A549 treated with Hydrocortisone at 1 μM for 4 hours (cell line): ENCODE measurements at places on chromosomes 7 and 10. TPM values are rescaled to one million over a fixed set of nuclear protein-coding genes. Genes with fewer than 3 reads are reported as not detected.

Gene PIP
- total RNA-seq, result 0.35 to 0.64 TPM in 2 of 5 replicates, not detected in the others

Gene CALHM3
- total RNA-seq, result 0.22 to 0.50 TPM (median 0.41 TPM) in 5 replicates

Gene MLXIPL
- total RNA-seq, result 0.75 to 1.2 TPM (median 1.1 TPM) in 5 replicates

Gene TYSND1
- 13.1 to 17.1 TPM (median 16.5 TPM) in 5 replicates for total RNA-seq

Gene PKD2L1
- 0.05 to 0.31 TPM (median 0.16 TPM) in 5 replicates for total RNA-seq

Gene PLAC9
- 0.30 TPM in 1 of 5 replicates, not detected in the others for total RNA-seq

Gene MBL2
- total RNA-seq, result not detected in 5 replicates

Gene ORC5
- total RNA-seq, result 28.3 to 29.1 TPM (median 28.6 TPM) in 5 replicates

Gene CNTNAP2
- total RNA-seq, result 0.01 to 0.10 TPM (median 0.02 TPM) in 3 of 5 replicates, not detected in the others

Gene ASB10
- not detected in 5 replicates for total RNA-seq

Gene ATRNL1
- 0.10 to 0.23 TPM (median 0.17 TPM) in 5 replicates for total RNA-seq

Gene ZNF488
- total RNA-seq, result 10.9 to 15.0 TPM (median 13.2 TPM) in 5 replicates

Gene PRKG1
- total RNA-seq, result 0.01 to 0.02 TPM in 2 of 5 replicates, not detected in the others

Gene ACSL5
- 0.29 to 0.46 TPM (median 0.41 TPM) in 5 replicates for total RNA-seq

Gene CDC123
- total RNA-seq, result 125 to 187 TPM (median 127 TPM) in 5 replicates

Gene LIPN
- not detected in 5 replicates for total RNA-seq

Gene STX1A
- total RNA-seq, result 68.6 to 73.4 TPM (median 71.1 TPM) in 5 replicates

Gene CRHR2
- 0.02 to 0.06 TPM (median 0.05 TPM) in 3 of 5 replicates, not detected in the others for total RNA-seq

Gene ITPRID1
- not detected in 5 replicates for total RNA-seq

Gene POU6F2
- not detected in 5 replicates for total RNA-seq

Gene ZNF467
- total RNA-seq, result 1.0 to 1.5 TPM (median 1.3 TPM) in 5 replicates

Gene STMP1
- total RNA-seq, result 25.8 to 32.7 TPM (median 29.4 TPM) in 5 replicates

Gene CTTNBP2
- total RNA-seq, result 0.18 to 0.54 TPM (median 0.40 TPM) in 5 replicates

Gene TRIM50
- total RNA-seq, result not detected in 5 replicates

Gene NPFFR1
- total RNA-seq, result not detected in 5 replicates

Gene LIPM
- total RNA-seq, result not detected in 5 replicates

Gene SCRN1
- 46.2 to 75.7 TPM (median 57.4 TPM) in 5 replicates for total RNA-seq

Gene DRGX
- 0.03 to 0.08 TPM (median 0.06 TPM) in 3 of 5 replicates, not detected in the others for total RNA-seq

Gene NDUFB2
- 331 to 419 TPM (median 380 TPM) in 5 replicates for total RNA-seq

Gene VSTM4
- 0.24 to 0.44 TPM (median 0.28 TPM) in 5 replicates for total RNA-seq

Gene COL17A1
- total RNA-seq, result 1.7 to 2.4 TPM (median 2.2 TPM) in 5 replicates

Gene NPM3
- total RNA-seq, result 104 to 130 TPM (median 119 TPM) in 5 replicates

Gene LRGUK
- total RNA-seq, result 0.17 to 0.63 TPM (median 0.30 TPM) in 5 replicates

Gene GIMAP2
- total RNA-seq, result 0.08 to 0.15 TPM (median 0.09 TPM) in 3 of 5 replicates, not detected in the others

Gene RET
- total RNA-seq, result 0.36 to 1.0 TPM (median 0.73 TPM) in 5 replicates

Gene HECW1
- 14.4 to 18.0 TPM (median 17.1 TPM) in 5 replicates for total RNA-seq

Gene GRID2IP
- 0.02 TPM in 1 of 5 replicates, not detected in the others for total RNA-seq

Gene ASCC1
- 33.9 to 50.6 TPM (median 39.1 TPM) in 5 replicates for total RNA-seq

Gene FAS
- 28.3 to 40.3 TPM (median 31.7 TPM) in 5 replicates for total RNA-seq

Gene HOXA1
- 2.4 to 3.6 TPM (median 3.3 TPM) in 5 replicates for total RNA-seq

Gene AKR1D1
- not detected in 5 replicates for total RNA-seq

Gene VIM
- 1,596 to 1,715 TPM (median 1,648 TPM) in 5 replicates for total RNA-seq

Gene WDR11
- 19.3 to 29.2 TPM (median 24.2 TPM) in 5 replicates for total RNA-seq

Gene NUTM2D
- total RNA-seq, result 0.96 to 1.4 TPM (median 1.2 TPM) in 5 replicates

Gene HOXA9
- 0.32 to 0.67 TPM (median 0.54 TPM) in 5 replicates for total RNA-seq

Gene SPDYE6
- not detected in 5 replicates for total RNA-seq

Gene CCDC146
- total RNA-seq, result 0.32 to 0.70 TPM (median 0.49 TPM) in 5 replicates

Gene PRKRIP1
- total RNA-seq, result 20.8 to 24.2 TPM (median 21.6 TPM) in 5 replicates

Gene CPED1
- 0.03 to 0.10 TPM (median 0.05 TPM) in 3 of 5 replicates, not detected in the others for total RNA-seq

Gene C7orf57
- total RNA-seq, result 0.12 to 0.31 TPM (median 0.26 TPM) in 5 replicates

Gene SLC18A3
- 0.03 TPM in 1 of 5 replicates, not detected in the others for total RNA-seq

Gene TACC2
- 71.8 to 83.6 TPM (median 79.2 TPM) in 5 replicates for total RNA-seq

Gene CDCA7L
- 15.1 to 20.9 TPM (median 16.0 TPM) in 5 replicates for total RNA-seq

Gene SP8
- not detected in 5 replicates for total RNA-seq
